ENCODE measurements at places on chromosomes 12 and 14.
A peak's percentile ranks its signal among the peaks of the same experiment; 100 is the strongest.

DNA sequence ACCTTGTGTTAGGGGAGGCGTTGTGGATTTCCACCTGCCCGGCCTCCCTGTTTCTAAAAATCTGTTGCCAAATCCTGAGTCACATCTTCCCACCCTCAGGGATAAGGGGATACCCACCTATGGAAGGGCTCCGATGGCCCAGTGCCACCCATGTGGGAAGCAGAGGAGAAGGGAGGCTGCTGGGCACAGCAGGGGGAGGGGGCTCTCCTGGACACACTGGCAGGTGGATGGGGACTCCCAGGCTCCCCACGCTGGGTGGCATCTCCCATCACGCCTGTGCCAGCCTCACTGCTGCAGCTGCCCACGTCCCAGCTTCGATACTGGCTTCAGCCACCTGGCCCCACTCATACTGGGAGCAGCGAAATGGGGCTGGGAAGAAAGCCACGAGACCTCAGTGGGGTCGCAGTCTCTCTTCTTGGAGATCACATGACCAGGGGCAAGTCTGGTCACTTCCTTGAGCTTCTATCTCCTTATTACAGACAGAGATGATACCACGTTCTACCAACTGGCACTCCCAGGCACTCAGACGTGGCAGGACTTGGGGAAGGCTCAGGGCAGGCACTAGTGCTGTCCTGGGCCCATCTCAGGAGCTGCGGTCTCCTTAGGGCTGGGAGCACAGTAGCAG, 72.2 kb downstream of the PITPNM2 start:
- no peak for DNase-seq

DNA sequence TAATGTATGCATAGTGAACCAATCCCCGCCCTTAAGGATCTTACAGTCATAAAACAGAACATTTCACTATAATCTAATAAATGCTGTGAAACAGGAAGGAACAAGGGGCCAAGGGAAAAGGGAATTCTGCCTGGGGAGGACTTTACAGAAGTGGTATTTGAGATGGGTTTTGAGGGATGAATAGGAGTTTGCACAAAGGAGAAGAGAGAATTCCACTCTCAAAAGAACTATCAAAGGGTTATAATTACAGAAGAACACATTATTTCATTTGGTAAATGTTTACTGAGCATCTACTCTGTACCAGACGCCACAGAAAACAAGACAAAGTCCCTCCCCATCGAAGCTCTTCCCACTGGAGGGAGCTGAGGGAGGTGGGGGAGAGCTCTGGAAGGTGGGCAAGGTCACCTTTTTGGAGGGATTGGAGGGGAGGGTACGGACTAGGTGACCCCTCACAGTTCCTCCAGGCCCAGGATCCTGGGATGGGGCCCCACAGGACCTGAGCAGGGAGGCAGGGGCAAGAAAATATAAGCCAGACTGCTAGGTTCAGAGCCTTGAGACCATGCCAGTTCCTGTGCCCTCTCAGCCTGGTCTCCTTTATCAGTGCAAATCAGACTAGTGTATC, 24.5 kb downstream of the PHETA1 start:
- no peak for DNase-seq

- no peak for DNase-seq
Measured at GRCh38 chr14:87687420-87687819, 305.6 kb downstream of the GALC start.

GRCh38 chr14:51525739-51526138, 126.0 kb upstream of the FRMD6 start:
- DNase-seq = no peak

DNA sequence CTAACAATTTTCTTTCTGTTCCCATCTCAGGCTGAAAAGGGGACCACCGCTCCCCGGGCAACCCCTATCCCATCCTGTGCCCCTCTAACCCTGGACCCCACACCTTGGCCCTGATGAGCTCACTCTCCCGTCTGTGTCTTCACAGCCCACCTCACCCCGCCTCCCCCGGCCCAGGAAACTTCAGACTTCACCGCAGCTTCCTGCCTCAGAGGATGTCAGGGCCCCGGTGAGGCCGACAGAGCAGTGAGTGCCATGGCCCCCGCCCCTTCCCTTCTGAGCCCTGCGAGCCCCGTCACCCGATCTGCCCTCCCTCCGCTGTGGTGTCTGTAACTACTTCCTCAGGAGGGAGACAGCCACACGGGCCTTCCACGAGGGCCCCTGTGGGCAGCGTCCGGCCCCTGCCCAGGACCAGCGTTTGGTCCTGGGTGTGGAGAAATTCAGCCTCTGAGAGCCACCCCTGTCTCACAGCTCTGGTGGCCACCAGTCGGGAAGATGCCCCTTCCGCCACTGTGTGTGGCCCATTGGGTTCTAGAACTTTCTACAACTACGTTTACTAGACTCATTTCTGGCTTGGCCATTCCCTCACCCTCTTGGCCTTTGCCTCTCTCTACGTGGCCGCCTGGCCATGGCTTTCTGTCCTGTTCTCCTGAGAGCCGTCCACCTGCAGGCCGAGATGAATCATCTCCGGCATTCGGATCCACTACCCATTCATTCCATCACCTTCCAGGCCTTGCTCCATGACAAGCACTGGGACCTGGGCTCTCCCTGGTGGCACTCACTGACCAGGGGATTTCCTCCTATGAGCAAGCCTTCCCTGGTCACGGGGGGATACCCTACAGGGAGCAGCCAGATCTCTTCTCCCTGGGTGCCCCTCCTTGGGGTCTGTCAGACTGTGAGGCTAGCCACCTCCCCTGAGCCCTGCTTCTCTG, 3.4 kb downstream of the RHOF start:
- peak; percentile 90 for DNase-seq

- no peak for DNase-seq
Measured at GRCh38 chr12:113302886-113303640, 31.8 kb downstream of the SLC8B1 start.

GRCh38 chr12:101793401-101793800, 37.4 kb downstream of the GNPTAB start:
- DNase-seq = no peak

DNA sequence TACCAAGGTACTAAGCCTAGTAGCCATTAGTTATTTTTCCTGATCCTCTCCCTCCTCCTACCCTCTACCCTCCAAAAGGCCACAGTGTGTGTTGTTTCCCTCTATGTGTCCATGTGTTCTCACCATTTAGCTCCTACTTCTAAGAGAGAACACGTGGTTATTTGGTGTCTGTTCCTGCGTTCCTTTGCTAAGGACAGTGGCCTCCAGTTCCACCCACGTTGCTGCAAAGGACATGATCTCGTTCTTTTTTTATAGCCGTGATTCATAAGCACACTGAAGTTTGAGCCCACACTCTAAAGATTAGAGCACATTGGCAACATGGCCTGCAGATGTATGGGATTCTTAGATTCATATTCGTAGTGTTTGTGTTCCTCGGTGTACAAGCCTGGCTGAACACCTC, 8.1 kb upstream of the STX2 start:
- DNase-seq = no peak

GRCh38 chr12:104416585-104416984, 40.2 kb upstream of the CHST11 start:
- no peak for DNase-seq

- DNase-seq = no peak
Measured at GRCh38 chr12:21819236-21819635, 44.7 kb upstream of the KCNJ8 start.

- DNase-seq = no peak
Measured at GRCh38 chr12:11943919-11944700, 126.6 kb upstream of the BCL2L14 start.

DNA sequence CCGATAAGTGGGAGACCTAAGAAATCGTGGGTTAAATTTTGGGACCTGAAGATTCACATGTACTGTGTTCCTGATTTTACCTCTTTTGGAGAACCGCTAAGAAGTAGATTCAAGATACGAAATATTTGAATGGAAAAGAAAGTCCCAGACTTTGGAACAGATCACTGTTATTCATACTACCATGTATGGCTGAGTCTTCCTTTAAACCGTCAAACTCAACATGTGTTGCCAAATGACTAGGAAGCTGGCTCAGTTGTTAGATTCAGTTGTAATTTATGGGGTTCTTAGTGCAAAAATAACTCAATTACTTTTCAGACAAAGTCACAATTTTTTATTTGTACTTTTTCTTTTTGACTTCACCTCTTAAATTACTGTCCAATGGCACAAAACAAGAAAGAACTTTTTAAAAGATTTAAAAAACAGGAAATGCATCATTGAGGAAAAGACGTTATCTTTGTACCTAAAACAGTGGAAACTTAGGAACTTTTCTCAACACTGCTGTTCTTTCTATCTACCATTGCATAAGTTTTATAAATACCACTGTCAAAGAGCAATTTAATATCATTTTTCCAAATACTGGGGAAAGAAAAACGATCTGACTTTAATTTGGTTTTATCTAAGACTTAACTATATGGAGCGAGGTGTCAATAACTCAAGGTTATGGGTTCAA, 15.7 kb downstream of the RERG start:
- DNase-seq = no peak

DNA sequence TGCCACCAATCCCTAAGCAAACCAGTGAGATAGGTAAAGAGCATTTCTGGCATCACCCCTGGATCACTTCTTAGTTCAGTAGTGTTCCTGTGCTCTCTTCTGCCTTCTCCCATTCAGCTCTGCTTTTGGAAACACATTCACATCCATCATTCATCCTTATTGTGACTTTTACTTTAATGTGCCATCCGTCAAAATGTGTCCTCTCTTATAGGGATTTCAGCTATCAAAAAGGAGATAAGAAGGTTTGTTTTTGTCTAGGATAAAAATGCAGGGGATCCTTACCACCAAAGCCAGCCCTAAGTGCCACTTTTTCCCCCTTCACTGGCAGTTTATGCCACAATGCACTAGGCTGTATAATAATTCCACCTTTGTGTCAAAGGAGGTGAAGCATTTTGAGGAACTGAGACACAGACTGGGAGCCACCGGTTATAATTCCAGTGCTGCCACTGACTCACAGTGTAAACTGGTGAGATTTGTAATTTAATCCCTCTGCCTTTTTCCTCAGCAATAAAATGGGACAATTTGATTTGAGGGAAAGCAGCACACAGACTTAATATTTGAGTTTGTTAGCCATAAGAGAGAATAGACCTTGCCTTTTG, 158.6 kb downstream of the PAX9 start:
- no peak for DNase-seq

- DNase-seq = peak; percentile 54
Measured at GRCh38 chr14:77094672-77095284, 3.3 kb upstream of the CIPC start.

DNA sequence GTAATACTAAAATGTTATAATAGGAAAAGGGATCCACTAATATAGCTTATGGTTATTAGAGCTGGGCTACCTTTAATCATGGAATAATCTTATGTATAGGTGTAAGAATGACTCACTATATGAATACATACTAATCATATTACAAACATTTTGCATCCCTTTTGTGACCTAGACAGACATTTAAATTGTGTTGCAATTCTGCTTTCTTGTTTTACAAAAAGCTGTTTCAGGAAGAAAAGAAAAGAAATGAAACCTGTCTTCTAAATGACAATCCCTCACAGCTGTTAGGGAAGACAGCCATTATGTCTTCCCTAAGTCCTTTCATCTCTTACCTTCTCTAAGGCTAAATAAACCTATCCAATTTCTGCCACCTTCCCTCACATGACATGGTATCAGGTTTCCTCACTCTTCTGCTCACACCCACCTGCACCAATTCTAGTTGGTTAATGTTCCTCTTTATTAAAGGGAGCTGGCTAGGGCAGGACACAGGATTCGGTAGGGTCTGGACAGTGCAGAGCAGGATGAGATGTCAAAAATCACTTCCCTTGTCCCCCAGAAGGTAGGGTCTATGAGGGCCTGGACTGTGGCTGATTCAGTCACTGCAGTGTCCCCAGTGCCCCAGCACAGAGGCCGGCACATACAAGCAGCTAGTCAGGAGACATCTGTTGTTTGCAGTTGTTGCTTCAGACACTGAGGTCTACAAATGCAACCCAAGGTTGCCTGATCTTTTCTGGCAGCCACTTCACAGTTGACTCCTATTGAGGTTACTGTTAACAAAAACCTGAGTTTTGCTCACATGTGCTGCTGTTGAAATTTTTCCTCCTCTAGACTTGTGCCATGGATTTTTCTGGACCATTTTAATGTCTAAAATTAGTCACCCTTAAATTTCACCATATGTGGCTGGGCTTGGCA, 3.7 kb downstream of the DHRS7 start:
- no peak for DNase-seq

DNA sequence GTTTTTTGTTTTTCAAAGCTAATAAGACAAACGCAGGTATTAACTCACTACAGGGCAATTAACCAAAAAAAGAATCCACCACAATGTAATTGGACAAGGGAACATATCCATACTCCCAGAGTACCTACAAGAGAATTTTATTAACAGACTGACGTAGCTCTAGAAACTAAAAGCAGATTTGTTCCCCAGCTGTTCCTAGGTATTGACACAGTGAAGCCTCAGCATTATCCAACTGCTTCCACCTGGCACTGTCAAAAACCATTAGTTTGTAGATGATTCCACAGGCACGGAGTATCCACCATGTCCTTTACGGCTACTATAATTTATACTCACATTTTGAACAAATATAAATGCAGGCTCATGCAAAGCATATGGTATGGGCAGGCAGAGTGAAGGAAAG, 22.3 kb downstream of the PPM1H start:
- no peak for DNase-seq

GRCh38 chr12:127485528-127485927, 781.4 kb upstream of the TMEM132C start:
- DNase-seq = no peak

GRCh38 chr12:62943779-62944395, 8.9 kb upstream of the PPM1H start:
- no peak for DNase-seq

GRCh38 chr14:105108516-105108864, 43.3 kb upstream of the GPR132 start:
- no peak for DNase-seq

DNA sequence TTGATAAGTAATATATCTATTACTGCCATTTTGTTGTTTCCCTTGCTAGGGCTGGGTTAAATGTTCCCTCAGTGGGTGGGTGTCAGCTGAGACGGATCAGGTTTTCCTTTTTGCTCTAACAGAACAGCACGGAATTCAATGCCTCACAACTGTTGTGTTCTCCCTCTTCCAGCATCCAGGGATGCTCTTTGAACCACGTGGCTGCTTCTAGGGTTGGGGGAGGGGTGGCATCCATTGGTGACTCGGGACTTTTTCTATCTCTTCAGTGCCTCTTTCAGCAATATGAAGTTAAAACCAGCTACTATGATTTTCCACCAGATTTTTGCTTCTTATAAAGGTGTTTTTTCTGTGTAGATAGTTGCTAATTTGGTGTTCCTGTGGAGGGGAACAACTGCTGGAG, 884.9 kb upstream of the FOXG1 start:
- DNase-seq = no peak

Measured in activated T-helper 1 cell treated with anti-CD3 and anti-CD28 coated beads, Interleukin-2, amount 50 U/mL, for 16 hours (primary cell).